ENCODE measurements at places on chromosomes 2 and 18.

- DNase-seq = no peak
Observed at GRCh38 chr2:133262893-133263292, 305.4 kb downstream of the NCKAP5 start.

GRCh38 chr18:41845563-41845962 lies 109.5 kb upstream of the PIK3C3 start:
- no peak for DNase-seq

DNA sequence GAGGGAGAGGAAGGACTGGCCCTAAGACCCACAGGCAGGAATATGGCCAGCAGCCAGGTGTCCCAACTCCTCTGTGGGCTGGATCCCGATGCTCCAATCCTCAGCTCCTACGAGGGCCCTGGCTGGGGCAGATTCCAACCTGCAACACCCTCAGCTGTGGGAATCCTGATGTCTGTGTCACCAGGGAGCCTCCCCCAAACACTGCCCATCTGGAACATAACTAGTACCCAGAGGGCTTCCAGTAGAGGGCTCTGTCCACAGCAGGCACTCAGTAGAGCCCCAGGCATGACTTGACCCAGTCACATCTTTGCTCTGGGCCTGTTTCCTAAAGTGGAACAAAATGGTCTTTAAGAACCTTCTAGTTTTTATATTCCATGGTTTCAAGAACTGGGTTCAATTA lies 20.6 kb upstream of the LOXHD1 start:
- DNase-seq = peak; percentile 37

GRCh38 chr2:236963631-236964182 lies 122.0 kb upstream of the COPS8 start:
- no peak for DNase-seq

GRCh38 chr18:57569133-57569532 lies 17.4 kb downstream of the FECH start:
- DNase-seq = no peak

DNA sequence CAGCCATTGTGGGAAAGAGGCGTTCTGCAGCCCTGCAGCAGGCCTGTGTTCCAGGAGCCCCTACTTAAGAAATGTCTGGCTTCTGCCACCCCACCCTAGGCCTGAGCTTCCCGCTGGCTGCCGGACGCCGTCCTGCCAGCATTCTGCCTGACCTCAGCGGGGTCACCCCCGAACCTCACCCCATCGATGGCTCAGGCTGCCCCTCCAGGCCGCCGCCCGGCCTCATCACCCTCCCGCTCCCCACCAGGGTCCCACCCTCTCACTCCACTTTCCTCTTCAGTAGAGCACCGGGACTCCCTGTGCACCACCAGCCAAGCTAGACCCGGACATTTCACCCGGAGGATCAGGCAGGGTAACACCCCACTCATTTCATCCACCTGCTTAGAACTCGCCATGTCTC lies 73.6 kb upstream of the SALL3 start:
- DNase-seq = no peak

- DNase-seq = no peak
Observed at GRCh38 chr2:63880625-63881024, 38.9 kb downstream of the UGP2 start.

GRCh38 chr2:1947316-1947715 lies 203.0 kb upstream of the PXDN start:
- DNase-seq = no peak

DNA sequence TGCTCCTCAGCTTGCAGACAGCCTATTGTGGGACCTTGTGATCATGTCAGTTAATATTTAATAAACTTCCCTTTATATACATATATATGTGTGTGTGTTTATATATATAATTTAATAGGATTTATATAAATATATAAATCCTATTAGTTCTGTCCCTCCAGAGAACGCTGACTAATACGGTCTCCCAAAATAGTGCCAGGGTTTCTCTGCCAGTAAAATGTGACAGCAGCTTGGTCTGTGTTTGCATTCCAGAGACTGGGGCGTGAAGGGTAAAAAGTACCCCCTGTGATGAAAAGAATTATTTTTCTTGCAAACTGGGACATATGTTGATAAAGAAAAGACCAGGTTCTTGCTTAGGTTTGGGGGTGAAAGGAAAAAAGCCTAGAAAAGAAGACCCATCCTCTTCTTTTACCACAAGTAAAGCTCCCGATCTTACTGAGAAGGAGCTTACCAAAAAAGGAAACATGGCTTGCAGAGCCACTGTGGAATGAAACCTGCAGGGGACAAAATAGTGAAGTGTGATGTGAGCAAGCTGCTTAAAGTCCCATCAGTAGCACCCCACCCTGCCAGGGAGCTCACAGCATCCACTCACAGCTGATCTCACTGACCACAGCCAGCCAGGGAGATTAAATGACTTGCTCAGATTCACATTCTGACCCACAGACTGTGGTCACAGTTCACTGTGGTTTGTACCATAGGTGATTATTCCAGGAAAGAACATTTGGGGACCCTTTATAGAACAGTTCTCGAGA lies 110.9 kb upstream of the RMP24 start:
- no peak for DNase-seq

DNA sequence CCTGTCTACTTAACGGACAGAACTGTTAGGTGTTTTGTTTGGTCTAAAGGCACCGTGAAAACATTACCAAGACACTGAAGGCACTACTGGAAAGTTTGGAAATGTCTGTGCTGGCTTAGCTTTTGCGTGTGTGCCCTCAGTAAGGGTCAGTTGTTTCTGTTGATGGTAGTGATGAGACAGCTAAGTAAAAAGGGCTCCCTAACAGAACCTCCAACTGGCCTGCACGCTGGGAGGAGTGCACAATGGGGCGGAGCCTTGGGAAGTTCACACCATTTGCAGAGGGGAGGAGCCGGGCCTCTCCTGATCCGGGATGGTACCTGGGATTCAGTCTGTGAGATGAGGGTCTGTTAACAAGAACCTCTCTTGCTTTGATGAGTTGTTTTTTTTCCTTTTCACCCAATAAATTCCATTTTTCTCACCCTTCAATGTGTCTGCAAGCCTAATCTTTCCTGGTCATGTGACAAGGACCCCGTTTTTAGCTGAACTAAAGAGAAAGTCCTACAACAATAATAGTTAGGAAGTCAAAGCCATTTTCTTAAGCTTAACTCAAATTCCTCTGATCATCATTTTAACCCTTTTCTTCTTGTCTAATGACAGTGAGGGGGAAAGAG lies 368.7 kb downstream of the PARD3B start:
- DNase-seq = no peak

DNA sequence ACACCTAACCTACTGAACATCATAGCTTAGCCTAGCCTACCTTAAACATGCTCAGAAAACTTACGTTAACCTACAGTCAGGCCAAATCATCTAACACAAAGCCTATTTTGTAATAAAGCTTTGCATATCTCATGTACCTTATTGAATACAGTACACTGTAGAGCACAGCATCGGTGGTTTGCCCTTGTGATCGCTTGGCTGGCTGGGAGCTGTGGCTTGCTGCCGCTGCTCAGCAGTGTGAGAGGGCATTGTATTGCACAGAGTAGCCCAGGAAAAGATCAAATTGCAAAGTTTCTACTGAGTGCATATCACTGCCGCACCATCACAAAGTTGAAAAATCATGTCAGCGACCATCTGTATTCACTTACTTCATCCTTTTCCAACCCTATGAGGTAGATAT lies 62.3 kb upstream of the NCK2 start:
- no peak for DNase-seq

GRCh38 chr2:84458551-84459017 lies 496 bp downstream of the SUCLG1 start:
- DNase-seq = peak; percentile 21

GRCh38 chr2:34105006-34105767 lies 506.1 kb upstream of the FAM98A start:
- DNase-seq = peak; percentile 85

- no peak for DNase-seq
Observed at GRCh38 chr2:224999754-225000153, 42.5 kb downstream of the DOCK10 start.

GRCh38 chr2:9388199-9388681 lies 35.1 kb downstream of the ITGB1BP1 start:
- DNase-seq = no peak

- no peak for DNase-seq
Observed at GRCh38 chr2:10523406-10524189, 75.5 kb upstream of the ODC1 start.

- peak; percentile 8 for DNase-seq
Observed at GRCh38 chr2:195596840-195597239, 60.2 kb upstream of the SLC39A10 start.

DNA sequence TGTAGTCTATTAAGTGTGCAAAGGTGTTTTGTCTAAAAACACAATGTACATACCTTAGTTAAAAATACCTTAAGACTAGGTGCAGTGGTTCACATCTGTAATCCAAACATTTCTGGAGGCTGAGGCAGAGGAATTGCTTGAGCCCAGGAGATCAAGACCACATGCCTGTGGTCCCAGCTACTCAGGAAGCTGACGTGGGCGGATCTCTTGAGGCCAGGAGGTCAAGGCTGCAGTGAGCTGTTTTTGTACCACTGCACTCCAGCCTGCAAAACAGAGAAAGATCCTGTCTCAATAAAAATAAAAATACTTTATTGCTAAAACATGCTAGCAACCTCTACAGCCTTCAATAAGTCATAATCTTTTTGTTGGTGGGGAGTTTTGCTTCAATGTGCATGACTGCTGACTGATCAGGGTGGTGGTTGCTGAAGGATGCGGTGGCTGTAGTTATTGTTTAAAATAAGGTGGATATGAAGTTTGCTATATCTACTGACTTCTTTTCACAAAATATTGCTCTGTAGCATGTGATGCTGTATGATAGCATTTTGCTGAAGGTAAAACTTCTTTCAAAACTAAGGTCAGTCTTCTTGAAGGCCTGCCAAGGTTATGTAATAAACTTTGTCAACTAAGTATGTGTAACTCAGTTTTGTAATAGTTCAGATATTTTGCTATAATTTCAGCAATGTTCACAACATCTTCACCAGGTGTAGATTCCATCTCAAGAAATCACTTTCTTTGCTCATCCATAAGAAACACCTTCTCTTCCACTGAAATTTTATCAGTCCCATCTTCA lies 1238.0 kb upstream of the NRXN1 start:
- peak; percentile 84 for DNase-seq

DNA sequence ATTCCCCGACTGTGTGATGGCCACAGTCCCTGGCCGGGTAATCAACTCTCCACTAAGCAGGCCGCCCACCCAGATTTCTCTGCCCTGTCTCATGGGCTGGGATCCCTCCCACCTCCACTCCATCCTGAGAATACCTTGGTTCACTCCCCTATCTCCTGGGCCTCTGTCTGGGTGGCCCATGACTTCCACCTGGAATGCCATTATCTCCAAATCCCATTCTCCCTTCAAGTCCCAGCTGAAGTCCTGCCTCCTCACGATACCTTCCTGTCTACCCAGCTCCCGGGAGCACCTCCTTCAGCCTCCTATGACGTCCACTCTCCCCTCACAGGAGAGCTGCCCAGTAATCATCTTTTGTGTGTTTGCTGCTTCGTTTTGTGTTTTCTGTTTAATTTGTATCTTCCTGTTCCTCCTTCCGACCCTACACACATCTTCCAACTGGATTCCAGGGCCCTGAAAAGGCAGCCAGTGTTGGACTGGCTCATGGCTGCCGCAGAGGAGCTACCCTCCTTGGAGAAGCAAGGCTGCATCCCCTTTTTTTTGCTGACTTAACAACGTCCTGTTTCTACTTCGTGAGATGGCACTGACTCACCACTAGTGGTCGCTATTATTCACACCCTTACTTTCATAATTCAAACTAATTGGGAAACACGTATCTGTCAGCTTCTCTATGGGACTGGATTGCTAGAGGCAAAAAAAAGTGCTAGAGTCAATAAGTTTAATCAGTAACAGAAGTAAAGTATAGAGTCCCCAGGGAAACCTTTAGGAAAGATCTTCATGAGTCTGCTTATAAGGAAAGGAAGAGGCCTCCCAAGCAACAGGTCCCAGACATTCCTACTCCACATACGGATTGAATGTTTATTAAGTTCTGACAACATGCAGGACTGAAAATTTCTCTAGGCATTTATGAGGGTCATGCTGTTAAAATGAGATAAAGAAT lies 171.9 kb upstream of the GATA6 start:
- DNase-seq = peak; percentile 53

GRCh38 chr2:201882353-201883090 lies 76.2 kb downstream of the CDK15 start:
- DNase-seq = peak; percentile 36

DNA sequence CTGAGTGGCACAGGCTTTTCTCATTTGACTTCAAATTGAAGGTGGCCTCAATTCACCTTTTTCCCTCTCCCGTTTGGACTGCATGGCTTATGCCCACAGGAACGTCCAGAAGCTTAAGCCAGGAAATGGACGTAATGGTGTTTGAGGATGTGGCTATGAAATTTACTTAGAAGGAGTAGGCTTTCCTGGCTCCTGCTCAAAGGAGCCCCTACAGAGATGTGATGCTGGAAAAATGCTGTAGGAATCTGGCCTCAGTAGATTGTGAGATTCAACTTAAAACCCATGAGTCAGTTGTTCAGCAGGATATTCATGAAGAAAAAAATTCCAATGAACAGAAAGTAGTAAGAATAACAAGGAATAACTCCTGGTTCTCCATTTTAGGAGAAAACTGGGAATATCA lies 129.0 kb downstream of the ICOS start:
- no peak for DNase-seq

DNA sequence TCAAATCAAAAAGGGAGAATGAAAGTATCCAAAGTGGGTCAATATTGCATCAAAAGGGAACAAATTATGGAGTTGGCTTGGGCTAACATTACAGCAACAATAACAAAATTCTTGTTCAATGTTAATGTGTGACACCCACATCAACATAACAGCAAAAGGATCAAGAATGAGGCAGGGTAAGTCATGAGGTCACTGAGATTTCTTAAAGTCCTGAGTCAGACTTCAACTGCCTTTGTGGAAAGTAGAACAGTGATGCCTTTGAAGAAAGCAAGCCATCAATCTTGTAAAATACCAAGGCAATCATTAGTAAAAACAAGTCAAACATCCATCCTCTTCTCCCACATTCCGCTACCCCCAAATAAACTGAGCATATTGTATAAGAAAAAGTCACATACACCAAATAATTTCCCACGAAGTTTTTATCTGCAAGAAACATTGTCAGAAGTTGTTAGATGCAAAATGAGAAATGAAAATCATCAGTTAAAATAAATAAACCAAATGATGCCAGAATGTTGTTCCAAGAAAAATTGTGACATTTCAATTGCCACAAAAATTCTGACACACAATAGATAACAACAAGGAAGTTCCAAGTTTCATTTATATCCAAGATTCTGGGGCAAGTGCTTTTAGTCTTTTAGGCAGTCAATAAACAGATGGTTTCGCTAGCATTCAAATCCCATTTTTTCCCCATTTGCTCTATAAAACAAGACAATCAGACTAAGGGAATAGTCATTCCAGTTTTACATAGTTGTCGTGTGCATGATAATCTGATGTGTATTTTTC lies 216.1 kb upstream of the SETBP1 start:
- DNase-seq = peak; percentile 76

GRCh38 chr18:39184176-39184575 lies 1618.6 kb upstream of the CELF4 start:
- no peak for DNase-seq

- peak; percentile 44 for DNase-seq
Observed at GRCh38 chr2:230690439-230690838, 22.2 kb upstream of the CAB39 start.

GRCh38 chr2:4522498-4523421 lies 819.4 kb downstream of the DCDC2C start:
- no peak for DNase-seq

- DNase-seq = no peak
Observed at GRCh38 chr2:207731138-207731537, 19.7 kb downstream of the CCNYL1 start.

All from fibroblast of mammary gland (primary cell).